DND-41 (cell line): ENCODE measurements at places on chromosomes 6 and 20.

GRCh38 chr6:164345806-164346496, 931.4 kb downstream of the QKI start:
- H3K36me3 ChIP-seq = no peaks in the 10 kb centered on the region
- no peaks in the 10 kb centered on the region for H3K27me3 ChIP-seq
- H3K27ac ChIP-seq = no peak overlapping the region
- H3K4me1 ChIP-seq = no peaks in the 10 kb centered on the region
- H3K4me3 ChIP-seq = no peak overlapping the region

DNA sequence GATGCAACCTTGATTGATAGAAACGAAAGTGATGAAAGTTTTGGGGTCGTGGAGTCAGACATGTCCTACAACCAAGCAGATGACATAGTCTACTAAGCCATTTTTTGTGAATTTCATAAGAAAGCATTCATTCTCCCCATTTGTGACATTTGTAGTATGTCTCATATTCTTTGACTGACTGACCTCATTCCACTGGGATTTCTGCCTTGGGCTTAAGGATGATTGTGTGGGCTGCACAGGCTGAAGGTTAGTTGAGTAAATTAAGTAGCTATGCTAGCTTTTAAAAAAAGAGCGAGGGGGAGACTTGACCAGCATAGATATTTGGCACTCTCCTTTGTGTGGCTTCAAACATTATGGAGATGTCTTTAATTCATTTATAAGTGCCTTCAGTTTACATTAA, 28.9 kb downstream of the STMND1 start:
- no peaks in the 10 kb centered on the region for H3K27me3 ChIP-seq
- no peaks in the 10 kb centered on the region for H3K4me1 ChIP-seq
- no peak overlapping the region for H3K4me3 ChIP-seq
- no peak for DNase-seq
- H3K36me3 ChIP-seq = no peaks in the 10 kb centered on the region

- H3K36me3 ChIP-seq = no peaks in the 10 kb centered on the region
- DNase-seq = no peak
- no peak overlapping the region for H3K27ac ChIP-seq
- H3K4me1 ChIP-seq = no peaks in the 10 kb centered on the region
- no peak overlapping the region for H3K4me3 ChIP-seq
These were observed 23.8 kb downstream of the SAYSD1 start for GRCh38 chr6:39091220-39091619.

- no peaks in the 10 kb centered on the region for H3K27me3 ChIP-seq
- no peak overlapping the region for H3K27ac ChIP-seq
- H3K36me3 ChIP-seq = no peaks in the 10 kb centered on the region
- DNase-seq = no peak
- no peak overlapping the region for H3K4me3 ChIP-seq
These were observed 20.1 kb upstream of the ISM1 start for GRCh38 chr20:13200767-13201500.
